ENCODE measurements at places on chromosomes 7 and 10.
A peak's percentile ranks its signal among the peaks of the same experiment; 100 is the strongest.

DNA sequence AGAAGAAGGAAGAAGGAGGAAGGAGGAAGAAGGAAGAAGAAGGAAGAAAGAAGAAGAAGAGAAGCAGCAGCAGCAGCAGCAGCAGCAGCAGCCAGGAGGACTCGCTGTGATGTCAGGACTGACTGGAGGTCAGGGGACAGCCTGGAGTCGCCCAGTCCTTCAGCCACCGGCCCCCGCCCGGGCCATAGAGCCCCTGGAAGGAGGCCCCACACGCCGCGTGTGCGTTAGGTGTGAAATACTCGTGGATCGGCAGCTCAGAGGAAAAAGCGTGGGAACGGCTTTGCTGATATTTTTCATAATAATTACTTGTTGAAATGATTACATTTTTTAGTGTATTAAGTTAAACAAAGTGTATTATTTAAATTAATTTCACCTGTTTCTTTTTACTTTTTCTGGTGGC lies 48.4 kb downstream of the UNCX start:
- no peak for DNase-seq

DNA sequence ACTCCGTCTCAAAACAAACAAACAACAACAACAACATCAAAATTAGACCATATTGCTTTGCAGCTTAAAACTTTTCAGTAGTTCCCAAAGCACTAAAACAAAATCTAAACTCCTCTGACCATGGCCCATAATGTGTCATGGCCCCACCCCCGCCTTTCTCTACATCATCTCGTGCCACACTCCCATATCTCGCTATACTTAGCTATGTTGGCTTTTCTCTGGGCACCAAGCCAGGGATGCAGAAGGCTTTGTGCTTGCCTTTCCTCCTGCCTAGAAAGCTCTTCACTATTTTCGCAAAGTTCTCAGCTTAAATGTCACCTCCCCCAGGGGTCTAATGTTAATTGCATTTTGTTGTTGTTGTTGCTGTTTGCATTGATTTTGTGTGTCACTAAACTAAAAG lies 15.1 kb upstream of the SLC16A12 start:
- DNase-seq: no peak

- DNase-seq: peak; percentile 18
Measured at GRCh38 chr10:79052291-79053080, 16.3 kb upstream of the ZMIZ1 start.

DNA sequence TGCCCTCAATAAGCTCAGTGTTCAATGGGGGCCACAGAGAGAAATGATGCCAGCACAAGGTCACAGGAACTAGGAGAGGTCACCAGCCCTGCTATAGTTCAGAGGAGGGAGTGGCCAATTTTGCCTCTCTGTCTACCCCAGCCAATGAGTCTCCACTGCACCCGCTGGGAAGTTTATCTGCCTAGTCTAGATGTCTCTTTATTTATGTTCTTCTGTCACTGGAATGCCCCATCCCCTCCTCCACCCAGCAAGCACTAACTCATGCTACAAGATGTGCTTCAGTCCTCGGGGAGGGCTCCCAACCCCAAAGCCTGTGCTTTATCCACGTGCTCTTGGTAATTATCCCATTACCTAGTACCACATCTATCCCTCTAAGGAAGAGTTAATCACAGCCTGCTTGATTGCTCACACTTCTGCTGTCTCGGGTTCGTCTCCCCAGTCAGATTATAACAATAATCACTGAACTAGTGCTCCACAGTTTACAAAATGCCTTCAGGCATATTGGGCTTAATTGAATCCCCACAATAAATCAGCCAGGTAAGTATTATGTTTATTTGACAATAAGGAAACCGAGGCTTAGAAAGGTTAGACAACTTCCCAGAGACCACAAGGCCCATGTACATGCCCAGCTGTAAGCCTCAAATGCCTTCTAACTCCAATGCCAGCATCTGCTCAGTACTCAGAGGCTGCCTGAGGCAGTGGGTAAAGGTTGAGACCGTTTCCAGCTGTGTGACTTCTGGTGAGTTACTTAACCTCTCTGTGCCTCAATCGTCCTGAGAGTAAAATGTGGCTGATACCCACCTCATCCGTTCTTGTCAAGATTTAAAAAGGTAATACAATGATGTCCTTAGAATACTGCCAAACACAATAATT lies 3.9 kb downstream of the HIP1 start:
- no peak for DNase-seq

- DNase-seq: no peak
Measured at GRCh38 chr7:16916105-16916639, 34.4 kb upstream of the AGR3 start.

DNA sequence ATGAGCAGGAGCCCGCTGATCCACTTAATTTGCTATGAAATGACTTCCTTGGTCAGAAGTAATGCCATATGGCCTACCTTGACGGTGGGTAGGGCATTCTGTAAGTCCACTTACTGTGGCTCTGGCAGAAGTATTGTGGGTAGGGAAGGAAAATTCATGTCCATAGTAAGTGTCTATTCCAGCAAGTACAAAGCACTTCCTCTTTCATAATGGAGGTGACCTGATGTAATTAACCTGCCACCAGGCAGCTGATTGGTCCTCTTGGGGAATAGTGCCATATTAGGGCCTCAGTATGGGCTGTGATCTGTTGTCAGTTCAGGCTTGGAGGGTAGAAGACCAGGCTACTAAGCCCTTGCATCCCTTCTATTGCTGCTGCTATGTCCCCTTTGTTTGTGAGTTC lies 103.9 kb downstream of the SLC37A3 start:
- no peak for DNase-seq

GRCh38 chr7:91557789-91558404 lies 293.7 kb downstream of the FZD1 start:
- DNase-seq: no peak

DNA sequence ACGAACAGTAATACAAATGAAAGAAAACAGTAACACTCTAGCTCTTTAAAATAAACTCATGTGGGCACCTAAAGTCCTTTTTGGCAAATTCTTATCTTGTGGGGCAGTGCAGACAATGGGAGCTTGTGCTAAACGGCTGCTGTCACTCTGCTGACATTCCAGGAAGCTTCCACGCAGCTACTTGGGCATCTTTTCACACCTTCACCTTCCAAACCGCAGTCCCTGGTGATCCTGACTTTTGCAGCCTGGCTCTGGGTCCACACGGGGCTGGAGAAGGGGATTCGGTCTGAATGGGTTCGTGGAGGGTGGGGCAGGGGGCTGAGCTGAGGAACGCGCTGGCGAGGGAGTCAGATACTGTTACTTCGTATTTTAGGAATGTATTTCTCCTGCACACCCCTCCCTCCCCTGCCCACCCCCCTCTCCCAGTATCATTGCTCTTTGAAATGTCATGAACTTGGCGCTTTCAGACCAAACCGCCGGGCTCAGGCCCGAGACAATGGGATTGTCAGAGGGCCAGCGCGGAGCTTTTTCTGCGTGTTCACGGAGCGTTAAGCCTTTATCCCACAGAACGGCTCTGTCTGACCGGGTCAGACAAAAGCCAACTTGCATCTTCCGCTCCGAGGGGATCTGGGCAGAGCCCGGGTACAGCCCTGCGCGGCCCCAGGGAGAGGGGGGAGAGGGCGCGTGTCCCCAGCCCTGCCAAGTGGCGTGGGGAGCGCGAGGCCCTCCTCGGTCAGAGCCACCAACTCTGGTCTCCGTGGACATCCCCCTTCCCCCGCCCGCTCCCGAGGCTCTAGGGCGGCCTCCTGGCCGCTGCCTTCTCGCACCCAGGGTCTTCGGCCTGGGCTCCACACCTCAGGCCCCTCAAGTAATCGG lies 76.7 kb upstream of the EN2 start:
- DNase-seq: no peak

- DNase-seq: no peak
Measured at GRCh38 chr10:5906651-5907050, 16.6 kb downstream of the FBH1 start.

DNA sequence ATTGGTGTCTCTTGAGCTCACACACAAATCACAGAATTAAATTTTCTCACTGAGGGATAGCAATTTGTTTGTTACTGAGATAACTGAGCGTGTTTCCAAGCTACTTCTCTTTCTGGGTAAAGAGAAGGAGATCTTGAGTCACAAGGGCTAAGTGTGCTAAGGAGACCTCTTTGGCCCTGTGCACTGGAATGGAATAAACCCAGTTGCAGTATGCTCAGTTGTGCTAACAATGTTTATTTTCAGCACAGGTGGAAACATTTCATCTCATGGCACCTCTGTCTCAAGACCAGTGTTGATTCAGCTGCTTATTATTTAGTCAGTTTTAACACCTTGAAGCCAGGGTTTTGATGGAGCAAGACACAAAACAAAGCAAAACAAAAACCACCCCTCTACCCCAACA lies 22.5 kb upstream of the UBE2H start:
- DNase-seq: no peak

- no peak for DNase-seq
Measured at GRCh38 chr7:40758590-40758989, 623.8 kb downstream of the SUGCT start.

DNA sequence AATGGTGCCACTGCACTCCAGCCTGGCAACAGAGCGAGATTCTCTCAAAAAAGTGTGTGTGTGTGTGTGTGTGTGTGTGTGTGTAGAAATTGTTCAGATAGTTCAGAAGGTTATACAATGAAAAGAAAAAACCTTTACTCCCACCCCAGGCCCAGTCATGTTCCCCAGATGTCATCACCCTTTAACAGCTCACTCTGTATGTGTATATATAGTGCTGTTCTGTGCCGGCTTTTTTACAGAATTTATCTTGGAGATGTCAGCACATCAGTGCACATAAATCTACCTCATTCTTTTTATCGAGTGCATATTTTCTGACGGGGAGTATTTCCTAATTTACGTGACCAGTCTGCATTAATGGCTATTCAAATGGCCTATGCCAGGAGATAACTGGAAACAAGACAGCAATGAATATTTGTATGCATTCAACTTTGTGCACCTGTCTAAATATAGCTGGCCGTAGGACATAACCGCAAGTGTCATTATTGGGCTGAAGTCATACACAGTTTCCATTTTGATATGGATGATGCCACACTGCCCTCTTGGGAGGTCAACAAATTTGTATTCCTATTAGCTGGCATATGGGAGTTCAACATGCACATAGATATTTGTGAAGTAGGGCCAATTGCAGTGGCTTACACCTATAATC lies 11.7 kb downstream of the NIPSNAP2 start:
- DNase-seq: no peak

DNA sequence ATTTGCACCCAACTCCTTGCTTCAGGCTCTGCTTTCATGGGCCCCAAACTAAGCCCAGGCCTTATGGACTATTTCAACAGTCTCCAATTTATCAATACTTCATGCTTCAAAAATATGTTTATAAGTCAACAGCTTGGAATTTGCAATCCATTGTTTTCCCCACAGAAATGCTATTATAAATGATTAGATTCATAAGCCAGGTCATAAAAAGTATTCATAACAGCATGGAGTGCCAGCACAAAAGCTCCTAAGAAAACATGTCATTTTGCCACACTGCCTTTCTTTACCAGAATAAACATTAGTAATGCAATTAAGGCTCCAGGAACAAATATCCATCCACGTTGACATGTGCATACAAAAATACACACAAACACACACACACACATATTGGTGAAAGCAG lies 30.1 kb downstream of the OSBPL3 start:
- DNase-seq: no peak

DNA sequence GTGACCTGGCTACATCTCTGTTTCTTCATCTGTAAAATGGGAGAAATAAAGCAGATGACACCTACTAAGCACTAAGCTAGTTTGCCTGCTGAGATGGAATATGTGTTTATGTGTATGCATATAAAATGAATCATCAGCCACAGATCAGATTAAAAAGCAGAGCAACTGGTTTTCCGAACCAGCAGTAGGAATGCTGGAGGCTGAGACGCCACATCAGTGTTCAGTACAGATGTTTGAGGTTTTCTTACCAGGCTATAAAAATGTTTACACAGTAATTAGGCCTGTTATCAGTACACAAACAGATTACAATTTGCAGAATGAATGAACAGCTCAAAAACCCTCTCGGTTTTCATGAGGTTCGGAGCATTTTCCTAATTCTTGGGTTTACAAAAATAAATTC lies 85.8 kb downstream of the CALN1 start:
- DNase-seq: no peak

DNA sequence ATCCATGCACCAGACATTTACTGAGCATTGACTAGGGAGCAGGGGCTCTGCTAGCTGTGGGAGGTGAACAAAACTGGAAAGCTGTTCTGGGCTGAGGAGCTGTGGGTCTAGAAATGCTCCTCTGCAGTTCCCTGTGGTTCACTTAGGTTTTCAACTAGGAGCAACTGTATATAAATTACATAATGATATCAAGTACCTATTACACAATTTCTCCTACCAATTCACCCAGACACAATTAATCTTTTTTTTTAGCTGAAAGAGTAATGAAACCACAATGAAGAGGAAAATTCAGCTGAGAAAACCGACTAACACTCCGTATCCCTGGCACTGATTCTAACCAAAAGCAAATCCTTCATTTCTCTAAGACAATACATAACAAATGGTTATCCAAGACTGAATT lies 39.4 kb downstream of the COL28A1 start:
- DNase-seq: no peak

- no peak for DNase-seq
Measured at GRCh38 chr7:105246256-105246655, 142.5 kb downstream of the SRPK2 start.

DNA sequence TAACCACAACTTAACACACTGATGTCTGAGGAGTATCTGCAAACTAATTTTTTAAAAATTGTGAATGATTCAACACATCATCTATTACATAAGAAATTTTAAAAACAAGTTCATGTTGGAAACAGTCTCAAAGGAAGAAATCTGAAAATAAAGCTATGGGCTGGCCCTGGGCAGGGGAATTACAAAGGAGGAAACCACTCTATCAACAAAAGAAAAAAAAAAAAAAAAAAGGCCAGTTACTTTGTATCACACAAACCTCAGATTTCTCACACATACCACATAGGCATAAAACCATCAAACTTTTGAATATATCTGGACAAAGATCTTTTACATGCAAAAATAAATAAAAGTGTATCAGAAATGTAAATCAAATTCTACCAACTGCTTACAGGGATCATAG lies 20.8 kb downstream of the TIAL1 start:
- peak; percentile 53 for DNase-seq

GRCh38 chr10:110162741-110163145 lies 44.7 kb upstream of the MXI1 start:
- no peak for DNase-seq

DNA sequence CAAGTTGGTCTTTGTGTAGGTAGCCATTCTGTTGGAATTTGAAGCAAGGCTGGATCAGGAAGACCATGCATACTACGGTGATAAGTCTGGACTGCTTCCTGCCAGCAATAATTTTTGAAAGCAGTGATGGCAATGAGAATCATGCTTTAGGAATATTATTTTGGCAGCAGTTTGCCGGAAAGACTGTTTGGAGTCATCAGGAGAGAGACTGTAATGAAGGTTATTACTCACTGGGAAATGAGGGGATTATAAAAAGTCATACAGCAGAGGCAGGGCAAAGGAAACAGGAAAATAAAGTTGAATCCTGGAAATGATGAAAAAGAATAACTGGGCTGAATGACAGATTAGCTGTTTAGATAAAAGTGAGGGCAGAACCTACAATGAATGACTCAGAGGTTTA lies 1136.8 kb upstream of the AUTS2 start:
- no peak for DNase-seq
